ENCODE measurements at places on chromosomes 4 and X.
A peak's percentile ranks its signal among the peaks of the same experiment; 100 is the strongest.

DNA sequence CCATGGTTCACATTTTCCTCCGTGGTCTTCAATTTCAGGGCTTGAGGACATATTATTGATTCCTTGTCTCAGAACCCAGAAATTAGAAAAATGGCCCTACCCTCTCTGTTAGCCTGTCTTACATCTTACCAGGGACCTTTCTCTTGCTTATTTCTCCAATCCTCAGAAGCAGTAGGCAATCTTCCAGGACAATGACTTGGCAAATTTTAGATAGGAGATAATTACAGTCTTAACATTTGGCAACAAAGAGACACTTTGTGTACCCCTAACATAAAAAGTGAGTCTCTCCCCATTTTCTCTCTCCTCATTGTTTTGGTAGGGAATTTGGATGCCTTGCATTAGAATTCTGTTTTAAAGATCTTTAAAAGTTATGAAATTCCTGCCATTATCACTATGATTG, 778.1 kb upstream of the SLIT2 start:
- no peak for DNase-seq

DNA sequence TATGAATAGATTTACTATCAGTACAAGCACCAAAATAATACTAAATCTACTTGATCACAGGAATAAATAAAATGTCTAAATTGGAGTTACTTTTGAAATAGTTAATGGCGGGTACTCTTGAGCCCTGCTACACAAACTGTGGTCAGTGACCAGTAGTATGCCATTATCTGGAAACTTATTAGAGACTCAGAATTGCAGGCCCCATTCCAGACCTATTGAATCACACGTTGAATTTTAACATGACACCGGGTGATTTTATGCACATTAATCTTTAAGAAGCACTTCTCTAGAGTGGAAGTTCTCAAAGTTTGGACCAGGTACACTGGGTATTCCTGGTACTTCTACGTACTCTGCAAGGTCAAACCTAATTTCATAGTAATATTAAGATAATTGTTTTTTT, 660.0 kb upstream of the POU3F4 start:
- DNase-seq, result no peak

GRCh38 chr4:86174506-86174905, 185.3 kb downstream of the MAPK10 start:
- DNase-seq, result no peak

DNA sequence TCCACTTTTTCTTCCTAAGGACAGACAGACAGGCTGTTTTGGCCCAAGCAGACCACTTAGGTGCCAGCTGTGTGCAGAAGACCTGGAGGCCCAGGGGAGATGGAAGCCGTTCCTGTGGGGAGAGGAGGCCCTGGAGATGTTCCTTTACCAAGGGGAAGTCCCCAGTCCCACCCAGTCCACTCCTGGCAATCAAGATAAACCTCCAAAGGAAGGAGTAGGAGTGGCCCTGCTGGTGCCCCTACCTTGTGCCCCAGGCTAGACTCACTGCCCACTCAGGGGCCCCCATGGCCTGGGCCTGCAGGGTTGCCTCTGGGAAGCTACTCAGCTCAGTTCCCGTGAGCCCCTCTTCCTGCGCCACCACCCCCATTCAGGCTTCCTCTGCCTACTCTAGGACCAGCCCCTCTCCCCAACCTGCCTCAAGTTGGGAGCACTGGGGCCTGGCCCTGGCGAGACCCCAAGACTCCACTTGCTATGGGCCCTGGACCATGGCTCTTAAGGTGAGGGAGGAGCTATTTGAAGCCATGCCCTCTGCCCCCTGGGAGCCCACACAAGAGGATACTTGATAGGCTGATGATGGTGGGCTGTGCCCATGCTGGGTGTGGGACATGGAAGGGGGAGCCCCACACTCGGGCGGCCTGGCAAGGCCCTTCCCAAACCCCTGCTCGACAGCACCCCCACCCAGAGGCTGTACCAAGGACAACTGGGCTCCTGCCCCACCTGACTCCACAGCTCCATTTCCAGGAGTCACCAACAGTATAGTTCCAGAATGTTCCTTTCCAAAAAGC, 24.8 kb upstream of the RNF4 start:
- no peak for DNase-seq

GRCh38 chr4:6715704-6716017, 313 bp upstream of the BLOC1S4 start:
- DNase-seq, result no peak

GRCh38 chrX:149021159-149021558, 483.9 kb downstream of the IDS start:
- peak; percentile 60 for DNase-seq

DNA sequence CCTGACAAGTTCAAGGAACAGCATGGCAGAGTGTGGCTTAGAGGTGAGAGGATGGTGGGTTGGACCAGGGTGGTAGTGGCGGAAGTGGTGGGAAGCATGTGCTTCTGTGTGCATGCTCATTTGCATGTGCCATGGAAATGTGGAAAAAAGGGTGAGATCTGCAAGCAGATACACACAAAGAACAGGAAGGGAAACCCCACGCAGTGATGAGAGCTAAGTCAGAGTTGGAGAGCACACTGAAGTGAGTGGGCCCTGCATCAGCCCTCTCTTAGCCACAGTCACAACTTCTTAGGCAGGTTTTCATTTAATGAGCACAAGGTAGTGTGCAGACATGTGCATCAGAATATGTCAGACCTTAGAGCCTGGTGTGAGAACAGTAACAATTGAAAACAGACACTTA, 483.8 kb downstream of the AFF2 start:
- no peak for DNase-seq

DNA sequence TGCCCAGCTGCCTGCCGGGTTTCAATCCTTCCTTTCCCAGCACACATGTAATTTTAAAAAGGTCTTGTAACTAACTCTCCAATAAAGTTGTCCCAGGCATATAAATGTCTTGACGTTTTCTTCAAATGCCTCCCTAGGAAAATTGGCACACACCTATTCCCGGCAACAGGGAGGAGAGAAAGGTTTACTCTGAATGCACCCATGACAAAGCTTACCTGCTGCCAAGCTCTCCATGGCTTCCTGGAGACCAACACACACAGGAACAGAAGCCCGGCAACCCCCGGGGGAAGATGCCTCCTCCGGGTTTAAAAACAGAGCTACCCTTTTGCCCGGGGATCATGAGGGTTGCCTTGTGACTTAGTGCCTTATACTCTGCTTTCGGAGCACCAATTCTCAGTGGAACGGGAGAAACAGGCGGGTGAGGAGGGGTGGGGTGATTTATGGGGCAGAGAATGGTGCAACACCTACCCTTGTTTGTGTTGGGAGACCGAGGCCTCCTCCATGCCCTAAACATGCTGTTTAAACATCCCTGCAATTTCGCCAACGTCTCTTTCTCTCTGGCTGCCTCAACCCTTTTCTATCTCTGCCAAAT, 4.8 kb upstream of the GYG2 start:
- DNase-seq, result no peak

GRCh38 chr4:178185517-178185916, 743.3 kb upstream of the AGA start:
- no peak for DNase-seq

DNA sequence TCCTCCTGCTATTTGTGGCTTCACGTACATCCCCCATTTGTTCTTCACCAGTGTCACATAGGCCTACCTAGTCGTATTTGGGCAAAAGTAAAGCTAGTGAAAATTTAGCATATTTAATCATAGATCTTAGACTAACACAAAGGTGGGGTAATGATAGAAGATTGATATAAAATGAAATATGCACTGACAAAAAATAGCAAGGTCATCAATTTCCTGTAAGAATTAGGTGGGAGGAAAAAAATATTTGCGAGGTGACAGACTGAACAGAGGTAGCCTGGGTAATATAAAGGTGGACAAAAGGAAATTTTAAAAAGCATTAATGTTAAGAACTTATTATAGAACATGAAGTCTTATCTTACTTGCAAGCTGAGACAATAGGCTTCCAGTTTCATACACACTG, 239.9 kb downstream of the PCDH10 start:
- no peak for DNase-seq

DNA sequence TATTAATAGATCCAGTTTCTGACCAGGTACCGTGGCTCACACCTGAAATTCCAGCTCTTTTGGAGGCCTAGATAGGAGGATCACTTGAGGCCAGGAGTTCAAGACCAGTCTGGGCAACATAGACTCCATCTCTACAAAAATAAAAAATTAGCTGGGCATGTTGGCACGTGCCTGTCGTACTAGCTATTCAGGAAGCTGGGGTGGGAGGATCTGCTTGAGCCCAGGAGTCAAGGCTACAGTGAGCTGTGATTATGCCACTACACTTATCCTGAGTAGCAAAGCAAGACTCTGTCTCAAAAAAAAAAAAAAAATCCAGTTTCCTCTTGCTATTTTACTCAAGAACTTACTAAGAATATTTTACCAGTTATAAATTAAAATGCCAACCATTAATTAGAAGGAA, 91.7 kb downstream of the SLC10A6 start:
- DNase-seq, result no peak

DNA sequence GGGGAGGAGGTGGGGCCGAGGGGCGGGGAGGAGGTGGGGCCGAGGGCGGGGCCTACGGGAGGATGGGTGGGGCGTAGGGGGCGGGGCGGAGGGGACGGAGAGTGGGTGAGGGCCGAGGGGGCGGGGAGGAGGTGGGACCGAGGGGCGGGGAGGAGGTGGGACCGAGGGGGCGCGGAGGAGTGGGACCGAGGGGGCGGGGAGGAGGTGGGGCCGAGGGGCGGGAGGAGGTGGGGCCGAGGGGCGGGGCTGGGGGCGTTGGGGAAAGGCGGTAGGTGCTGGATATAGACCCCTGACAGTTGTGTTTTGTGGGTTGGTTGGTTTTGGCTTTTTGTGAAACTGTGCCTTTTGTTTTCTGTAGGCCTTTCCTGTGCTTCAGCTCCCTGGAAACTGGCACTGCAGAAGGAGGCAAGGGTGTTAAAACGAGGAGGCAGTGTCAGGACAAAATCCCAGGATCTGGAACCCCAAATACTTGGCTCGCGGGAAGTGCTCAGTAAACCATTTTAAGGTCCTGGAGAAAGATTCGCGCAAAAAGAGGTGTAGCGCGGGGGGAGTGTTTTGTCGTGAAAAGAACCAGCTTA, 580 bp upstream of the MMGT1 start:
- DNase-seq, result peak; percentile 73

DNA sequence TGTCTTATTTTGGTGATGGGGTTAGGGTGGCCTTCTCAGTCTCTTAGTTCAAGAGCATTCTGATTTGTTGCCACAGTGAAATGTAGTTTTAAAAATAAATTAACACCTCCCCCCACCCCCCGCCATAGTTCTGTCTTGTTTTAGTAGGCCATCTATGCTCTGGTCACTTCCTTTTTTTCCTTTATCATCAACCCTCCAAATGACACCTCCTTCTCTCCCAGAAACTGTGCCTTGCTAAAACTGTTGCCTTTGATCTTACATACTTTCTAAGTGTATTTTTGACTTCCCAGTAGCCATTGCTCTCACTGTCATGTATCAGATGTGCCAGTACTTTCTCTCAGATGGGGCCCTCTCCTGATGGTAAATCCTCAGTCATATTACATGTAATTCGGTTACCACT, 14.5 kb upstream of the NDUFC1 start:
- no peak for DNase-seq

GRCh38 chr4:3530663-3531254, 1.5 kb downstream of the LRPAP1 start:
- DNase-seq, result no peak

- peak; percentile 19 for DNase-seq
These were observed 37.3 kb downstream of the PSAPL1 start for GRCh38 chr4:7397206-7398103.

DNA sequence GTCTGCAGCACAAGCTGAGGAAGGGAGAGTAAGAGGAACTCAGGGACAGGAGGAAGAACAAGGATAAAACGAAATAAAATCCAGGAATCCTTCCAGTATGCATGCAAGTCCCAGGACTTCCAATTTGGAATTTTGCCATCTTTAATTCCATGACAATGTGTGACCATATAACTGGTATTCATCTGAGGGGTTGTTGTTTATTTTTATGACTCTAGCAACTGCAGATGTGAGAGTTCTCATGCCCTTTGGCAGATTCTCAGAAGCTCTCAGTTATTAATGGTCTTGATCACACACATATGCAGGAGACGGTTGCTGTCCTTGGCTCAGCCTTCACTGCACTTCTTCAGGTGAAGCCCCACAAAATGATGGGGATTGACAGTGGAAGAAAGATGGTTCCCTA, 148.2 kb downstream of the SMIM20 start:
- peak; percentile 48 for DNase-seq

DNA sequence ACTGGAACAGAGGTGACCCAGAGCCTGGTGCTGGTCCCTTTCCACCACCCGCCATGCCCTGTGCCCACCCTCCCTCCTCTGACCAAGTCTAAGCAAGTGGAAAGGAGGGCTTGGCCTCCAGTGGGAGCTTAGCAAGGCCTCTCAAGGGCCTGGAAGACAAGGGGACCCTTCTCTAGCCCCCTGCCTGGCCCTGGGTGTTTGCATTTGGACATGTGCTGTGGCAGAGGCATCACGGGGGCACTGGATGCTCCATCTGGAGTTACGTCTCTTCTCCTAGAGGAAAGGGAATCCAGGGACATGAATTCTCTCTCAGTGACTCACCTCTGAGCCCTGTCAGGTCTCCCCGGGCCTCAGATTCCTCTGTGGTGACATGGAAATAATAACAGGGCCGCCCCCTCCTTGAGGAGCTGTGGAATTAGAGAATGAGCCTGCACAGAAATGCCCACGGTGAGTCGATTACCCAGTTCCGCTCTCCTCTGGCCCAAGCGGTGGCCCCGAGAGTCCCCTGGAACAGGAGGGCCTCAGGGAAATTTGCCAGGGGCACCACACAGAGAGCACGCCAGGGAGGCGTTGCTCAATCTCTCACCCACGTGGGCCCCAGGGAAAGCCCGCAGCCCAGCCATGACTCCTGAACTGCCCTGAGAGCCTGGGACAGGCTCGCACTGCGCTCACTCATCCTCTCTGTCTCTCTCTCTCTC, 189.6 kb downstream of the BCOR start:
- DNase-seq, result peak; percentile 97

DNA sequence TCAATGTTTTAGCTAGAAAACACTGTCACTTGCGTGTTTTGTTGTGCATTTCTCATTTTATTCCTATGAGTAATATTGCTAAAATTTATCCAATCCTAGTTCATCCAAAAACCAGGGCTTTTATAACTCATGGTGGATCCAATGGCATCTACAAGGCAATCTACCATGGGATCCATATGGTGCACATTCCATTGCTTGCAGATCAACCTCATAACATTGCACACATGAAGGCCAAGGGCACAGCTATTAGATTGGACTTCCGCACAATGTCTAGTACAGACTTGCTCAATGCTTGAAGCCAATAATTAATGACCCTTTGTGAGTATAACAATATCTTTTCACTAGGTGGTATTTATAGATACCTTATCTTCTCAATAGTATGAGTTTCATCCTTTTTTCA, 57.2 kb upstream of the UGT2B7 start:
- DNase-seq, result no peak
